T-cell (primary cell): ENCODE measurements at places on chromosomes 16 and 17. TPM values are rescaled to one million over a fixed set of nuclear protein-coding genes. Genes with fewer than 3 reads are reported as not detected.

TMEM114 gene
- total RNA-seq: not detected

NPIPB6 gene
- total RNA-seq: 4.6 TPM

TAT gene
- total RNA-seq: not detected

KRTAP4-4 gene
- total RNA-seq: not detected

RHBDF1 gene
- 0.93 TPM for total RNA-seq
